Stimulated activated CD4-positive, alpha-beta T cell treated with anti-CD3 and anti-CD28 coated beads, Interleukin-1b, Interleukin-23, amount 100 ng/mL, for 1 hour (primary cell): ENCODE measurements at places on chromosomes 3 and 15.

GRCh38 chr15:39885099-39885777 lies 34.8 kb downstream of the GPR176 start:
- no peak for DNase-seq

- DNase-seq: no peak
Observed at GRCh38 chr15:59594991-59595390, 16.6 kb upstream of the GCNT3 start.

GRCh38 chr3:58234516-58234931 lies 3.1 kb upstream of the ABHD6 start:
- DNase-seq: no peak

GRCh38 chr3:57120451-57121174 lies 44.5 kb downstream of the IL17RD start:
- DNase-seq: no peak
